Right ventricle myocardium inferior (tissue), 1 donor: ENCODE measurements at places on chromosomes 2 and 18.

GRCh38 chr18:56475250-56475649 lies 163.1 kb downstream of the TXNL1 start:
- DNase-seq, result no peak

DNA sequence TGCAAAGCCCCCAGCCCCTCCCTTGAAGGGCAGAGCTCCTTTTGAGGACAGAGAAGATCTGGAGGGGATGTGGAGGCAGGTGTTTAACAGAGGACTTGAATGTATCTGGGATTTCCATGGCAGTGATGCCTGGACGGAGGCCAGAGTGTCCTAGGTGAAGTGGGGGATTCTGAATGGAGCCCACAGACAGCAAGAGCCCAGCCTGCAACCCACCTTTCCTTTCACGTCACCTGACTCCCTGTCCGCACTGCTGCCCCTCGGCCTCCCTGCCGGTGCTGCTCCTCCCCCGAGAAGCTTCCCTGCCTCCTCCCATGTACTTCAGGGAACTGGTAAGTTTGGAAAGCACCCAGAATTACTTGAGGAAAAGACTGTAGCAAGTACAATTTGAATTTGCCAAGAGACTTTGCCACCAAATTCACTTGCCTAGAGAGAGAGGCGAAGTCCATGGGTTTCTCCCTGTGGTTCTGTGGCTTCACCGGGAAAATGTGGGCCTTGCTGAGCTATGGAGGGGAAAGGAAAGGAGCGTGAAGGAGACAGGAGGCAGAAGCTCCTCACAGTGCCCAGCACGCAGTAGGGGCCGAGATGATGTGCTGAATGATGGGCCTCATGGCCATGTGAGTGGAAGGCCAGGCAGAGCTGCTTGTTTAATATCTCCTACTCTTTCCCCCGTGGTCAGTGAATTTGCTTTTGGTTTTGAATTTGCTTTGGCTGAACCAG lies 13.9 kb upstream of the ASPRV1 start:
- DNase-seq, result peak; percentile 18

- DNase-seq, result no peak
Measured at GRCh38 chr18:26479681-26480079, 68.7 kb downstream of the KCTD1 start.

GRCh38 chr2:159138642-159139182 lies 147.8 kb downstream of the WDSUB1 start:
- DNase-seq, result no peak

DNA sequence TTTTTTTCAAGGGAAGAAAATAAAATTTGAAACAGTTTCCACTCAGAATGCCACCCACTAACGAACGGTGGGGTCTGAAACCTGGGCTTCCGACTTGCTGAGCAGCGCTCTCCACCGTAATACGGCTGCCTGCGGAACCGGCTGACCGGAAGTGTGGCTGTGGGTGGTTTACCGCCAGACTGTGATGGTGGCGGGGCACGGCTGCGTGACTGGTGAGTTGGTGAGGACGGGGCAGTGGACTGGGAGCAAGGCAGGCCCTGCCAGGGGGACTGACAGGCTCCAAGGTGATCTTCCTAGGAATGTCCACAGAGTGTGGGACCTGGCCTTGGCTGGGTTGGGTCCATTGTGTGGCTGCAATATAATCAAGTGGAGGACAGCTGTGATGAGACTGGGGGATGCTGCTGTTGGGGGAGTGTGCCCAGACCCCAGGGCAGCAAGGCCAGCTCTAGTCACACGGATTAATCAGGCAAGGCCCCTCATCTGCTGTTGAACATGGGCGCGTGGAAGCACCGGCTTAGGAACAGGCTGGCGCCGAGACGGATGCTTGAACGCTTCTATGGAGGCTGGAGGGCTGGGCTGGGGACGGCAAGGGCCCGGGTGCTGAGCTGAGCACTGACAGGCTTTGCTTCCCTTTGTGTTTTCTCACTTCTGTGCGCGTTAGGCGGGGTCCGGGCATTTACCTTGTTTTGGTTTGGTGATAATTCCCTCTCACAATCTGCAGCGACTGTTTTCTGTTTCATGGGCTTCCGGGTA lies 357.7 kb upstream of the SPRED2 start:
- no peak for DNase-seq

DNA sequence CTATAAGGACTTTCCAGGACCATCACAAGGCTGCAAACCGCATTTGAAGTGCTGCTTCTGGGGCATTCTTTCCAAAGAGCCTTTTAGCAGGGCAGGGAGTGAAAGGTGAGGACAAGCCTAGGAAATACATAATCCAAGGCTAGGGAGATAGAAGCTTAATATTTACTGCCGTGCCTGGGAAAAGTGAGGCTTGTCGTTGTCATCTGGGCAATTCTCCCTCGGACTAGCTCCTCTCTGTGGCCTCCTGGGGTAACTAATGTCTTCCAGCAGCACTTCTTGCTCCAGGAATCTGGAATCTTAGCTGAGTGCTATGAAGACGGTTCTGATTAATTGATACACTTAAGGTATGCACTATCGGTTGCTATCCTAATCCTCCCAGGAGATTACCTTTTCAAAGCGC lies 69.3 kb upstream of the ATL2 start:
- DNase-seq, result no peak

DNA sequence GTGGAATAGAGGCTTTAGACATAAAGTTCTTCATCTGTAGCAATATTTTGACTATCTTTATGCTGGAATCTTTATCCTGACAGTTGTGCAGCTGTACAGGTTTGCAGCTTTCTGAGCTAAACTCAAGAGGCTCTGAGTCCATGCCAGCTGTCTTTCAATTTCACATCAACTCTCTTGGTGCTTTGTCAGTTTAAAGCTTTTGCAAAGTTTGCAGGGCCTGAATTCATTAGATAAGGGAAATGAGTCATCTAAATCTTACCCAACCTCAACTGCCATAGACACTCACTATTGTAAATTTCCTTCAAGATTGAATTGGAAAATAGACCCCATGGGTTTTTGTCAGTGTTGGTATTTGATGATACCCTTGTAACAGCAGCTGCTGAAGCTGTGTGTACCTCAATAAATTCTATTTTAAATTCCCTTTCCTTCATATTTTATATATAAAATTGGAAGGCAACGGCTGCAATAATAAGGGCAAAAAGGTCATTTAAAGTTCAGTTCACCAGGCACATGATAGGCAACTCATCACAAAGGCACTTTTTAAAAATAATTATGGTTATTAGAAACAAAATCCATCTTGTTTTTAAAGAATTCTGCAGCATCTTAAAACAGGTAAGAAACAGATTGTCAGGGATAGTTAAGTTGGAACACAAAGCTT lies 169.9 kb upstream of the SLC39A10 start:
- no peak for DNase-seq

GRCh38 chr2:182167882-182168281 lies 182.2 kb downstream of the PPP1R1C start:
- DNase-seq, result no peak

GRCh38 chr2:54047091-54047490 lies 68.3 kb upstream of the ACYP2 start:
- no peak for DNase-seq

DNA sequence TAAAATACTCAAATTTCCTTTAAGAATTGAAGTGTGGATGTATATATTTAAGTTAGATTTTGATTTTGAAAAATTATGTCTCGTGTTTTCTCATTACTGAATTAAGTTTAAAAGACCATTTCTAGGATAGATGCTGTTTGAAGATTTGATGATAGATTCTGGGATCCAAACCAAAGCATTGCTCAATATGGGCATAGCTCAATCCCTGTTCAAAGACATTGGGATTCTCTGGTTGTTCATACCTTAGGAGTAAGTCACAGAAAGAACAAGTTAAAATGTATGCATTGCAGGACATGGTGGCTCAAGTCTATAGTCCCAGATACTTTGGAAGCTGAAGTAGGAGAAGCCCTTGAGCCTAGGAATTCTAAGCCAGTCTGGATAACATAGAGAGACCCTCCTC lies 622.3 kb downstream of the ADCYAP1 start:
- DNase-seq, result no peak

- no peak for DNase-seq
Measured at GRCh38 chr2:16063955-16064633, 123.7 kb downstream of the MYCN start.

DNA sequence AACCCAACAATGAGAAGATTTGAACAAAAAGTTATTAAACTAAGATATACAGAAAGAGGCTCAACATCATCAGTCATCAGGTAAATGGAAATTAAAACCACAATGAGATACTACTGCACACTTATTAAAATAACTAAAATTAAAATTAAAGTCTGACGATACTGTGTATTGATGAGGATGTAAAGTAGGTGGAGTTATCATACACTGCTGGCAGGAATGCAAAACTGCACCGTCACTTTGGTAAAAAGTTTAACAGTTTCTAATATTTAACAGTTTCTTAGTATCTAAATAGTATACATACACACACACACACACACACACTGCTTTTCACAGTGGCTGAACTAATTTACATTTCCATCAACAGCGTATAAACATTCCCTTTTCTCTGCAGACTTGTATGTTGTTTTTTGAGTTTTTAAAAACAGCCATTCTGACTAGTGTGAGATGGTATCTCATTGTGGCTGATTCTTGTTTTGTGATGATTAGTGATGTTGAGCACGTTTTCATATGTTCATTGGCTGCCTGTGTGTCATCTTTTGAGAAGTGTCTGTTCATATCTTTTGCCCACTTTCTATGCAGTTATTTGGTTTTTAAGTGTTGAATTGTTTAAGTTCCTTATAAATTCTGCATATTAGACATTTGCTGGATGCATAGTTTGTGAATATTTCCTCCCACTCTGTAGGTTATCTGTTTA lies 726.9 kb upstream of the CHAC2 start:
- no peak for DNase-seq

DNA sequence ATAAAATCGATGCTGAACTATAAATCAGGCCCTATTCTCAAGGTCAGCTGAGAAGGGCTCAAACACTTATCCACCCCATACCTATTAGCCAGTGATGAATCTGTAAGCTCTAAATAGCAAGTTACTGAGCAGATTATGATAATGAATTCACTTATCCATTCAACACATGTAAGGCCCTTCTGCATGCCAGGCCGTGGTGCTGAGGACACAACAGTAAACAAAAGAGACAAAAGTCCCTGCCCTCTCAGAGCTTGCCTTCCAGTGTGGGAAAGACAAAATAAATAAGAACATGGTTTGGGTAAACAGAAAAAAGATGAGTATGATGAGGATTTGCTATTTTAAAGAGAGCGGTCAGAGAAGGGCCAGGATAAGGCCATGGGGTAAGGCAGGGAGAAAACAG lies 11.7 kb downstream of the TTC32 start:
- DNase-seq, result no peak

- DNase-seq, result no peak
Measured at GRCh38 chr18:46623541-46623940, 33.5 kb downstream of the LOXHD1 start.
